Caki2 (cell line): ENCODE measurements at places on chromosomes 1 and 21. TPM values are rescaled to one million over a fixed set of nuclear protein-coding genes. Genes with fewer than 3 reads are reported as not detected.
A peak's percentile ranks its signal among the peaks of the same experiment; 100 is the strongest.

GRCh38 chr1:160436966-160437365 is 36.6 kb downstream of the VANGL2 start:
- DNase-seq = no peak

The RHOU gene
- total RNA-seq = 0.23 and 0.81 TPM in 2 replicates

DNA sequence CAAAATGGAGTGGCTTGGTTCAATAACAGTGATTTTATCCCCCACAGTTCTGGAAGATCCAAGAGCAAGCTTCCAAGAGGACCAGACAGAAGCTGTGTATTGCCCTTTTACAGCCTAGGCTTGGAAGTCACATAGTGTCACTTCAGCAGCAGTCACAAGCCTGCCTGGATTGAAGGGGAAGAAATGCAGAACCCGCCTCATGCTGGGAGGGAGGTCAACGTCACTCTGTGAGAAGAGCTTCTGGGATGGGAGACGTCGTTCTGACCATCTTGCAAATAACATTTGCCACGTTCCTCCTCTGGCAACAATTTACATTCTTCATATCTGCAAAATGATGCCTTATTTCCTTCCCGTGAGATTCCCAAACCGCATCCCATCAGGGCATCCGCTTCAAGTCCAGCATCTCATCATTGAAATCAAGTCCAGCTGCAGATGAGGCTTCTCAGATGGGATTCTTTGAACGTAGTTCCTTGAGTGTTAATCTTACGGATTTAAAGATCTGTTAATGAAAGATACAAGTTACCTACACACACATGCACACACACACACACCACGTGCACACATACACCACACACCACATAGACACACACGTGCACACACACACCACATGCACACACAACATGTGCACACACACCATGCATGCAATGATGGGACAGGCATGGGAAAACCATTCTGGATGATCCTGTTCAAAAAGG is 23.9 kb upstream of the KIF1B start:
- DNase-seq = no peak

GRCh38 chr1:108327534-108328466 is 83.9 kb upstream of the NBPF4 start:
- DNase-seq = peak; percentile 3

The AADACL4 gene
- not detected in 2 replicates for total RNA-seq

- DNase-seq = no peak
Observed at GRCh38 chr1:36866169-36866814, 168.0 kb downstream of the GRIK3 start.

DNA sequence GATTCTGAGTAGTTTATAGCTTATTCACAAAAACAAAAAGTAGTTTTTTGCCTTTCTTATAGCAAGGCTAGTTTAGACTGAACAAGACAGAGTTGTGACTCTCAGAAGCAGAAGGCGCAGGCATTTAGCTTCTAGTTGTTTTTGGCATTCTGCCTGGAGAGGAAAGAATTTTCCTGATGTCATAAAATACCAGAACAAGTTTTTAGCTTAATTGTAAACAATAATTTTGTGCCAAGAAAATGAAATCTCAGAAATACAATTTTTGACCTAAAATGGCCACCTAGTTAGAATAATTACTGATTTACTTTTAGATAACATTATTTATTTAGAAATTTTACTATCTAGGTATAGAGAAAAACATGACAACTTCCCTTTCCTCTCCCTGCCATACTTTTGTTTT is 1.0 kb downstream of the DNAJB4 start:
- DNase-seq = peak; percentile 55

The RBP7 gene
- total RNA-seq = not detected in 2 replicates

- DNase-seq = no peak
Observed at GRCh38 chr1:230189341-230189740, 122.3 kb downstream of the GALNT2 start.

The NAV1 gene
- 18.0 and 21.7 TPM in 2 replicates for total RNA-seq

- no peak for DNase-seq
Observed at GRCh38 chr1:46027788-46028573, 104.4 kb downstream of the PIK3R3 start.

DNA sequence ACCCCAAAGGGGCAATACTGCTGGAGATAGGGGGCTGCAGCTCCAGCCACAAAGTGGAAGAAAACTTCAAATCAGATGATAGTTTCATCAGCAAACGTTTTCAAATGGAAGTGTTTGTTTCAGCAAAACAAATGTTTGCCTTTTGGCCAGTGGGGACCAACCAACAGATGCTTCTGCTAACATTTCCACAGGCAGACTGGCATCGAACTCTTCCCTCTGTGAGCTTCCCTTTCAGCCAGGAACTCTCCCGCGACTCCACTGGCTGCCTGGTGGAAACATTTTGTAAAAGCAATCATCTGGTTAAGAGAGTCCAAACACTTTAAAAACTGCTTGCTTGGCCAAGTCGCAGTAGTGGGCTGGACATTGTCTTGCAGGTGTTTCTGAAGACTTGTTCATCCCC is 30.7 kb downstream of the CENPF start:
- DNase-seq = no peak

GRCh38 chr1:112695276-112695675 is 11.7 kb downstream of the RHOC start:
- no peak for DNase-seq

DNA sequence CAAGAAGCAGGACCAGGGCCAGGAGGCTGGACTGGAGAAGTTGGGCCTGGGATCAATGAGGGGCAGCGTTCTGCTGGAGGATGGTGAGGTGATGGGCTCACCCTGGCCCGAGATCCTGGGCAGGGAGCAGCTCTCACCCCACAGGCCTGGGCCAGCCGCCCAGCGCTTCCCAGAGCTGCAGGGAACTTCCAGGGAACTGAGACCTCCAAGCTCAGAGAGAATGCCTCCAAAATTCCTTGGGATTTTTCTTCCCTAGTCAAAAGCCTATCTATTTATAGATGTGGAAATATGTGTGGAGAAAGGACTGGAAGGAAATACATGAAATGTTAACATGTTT is 121.2 kb downstream of the SPSB1 start:
- no peak for DNase-seq

- DNase-seq = no peak
Observed at GRCh38 chr1:119674835-119675289, 26.8 kb upstream of the ZNF697 start.

GRCh38 chr1:109917768-109918606 is 7.3 kb downstream of the CSF1 start:
- no peak for DNase-seq

GRCh38 chr1:202013603-202014002 is 3.2 kb downstream of the ELF3 start:
- DNase-seq = no peak

The TBX15 gene
- not detected in 2 replicates for total RNA-seq
